ENCODE measurements at places on chromosomes 12 and 14.

DNA sequence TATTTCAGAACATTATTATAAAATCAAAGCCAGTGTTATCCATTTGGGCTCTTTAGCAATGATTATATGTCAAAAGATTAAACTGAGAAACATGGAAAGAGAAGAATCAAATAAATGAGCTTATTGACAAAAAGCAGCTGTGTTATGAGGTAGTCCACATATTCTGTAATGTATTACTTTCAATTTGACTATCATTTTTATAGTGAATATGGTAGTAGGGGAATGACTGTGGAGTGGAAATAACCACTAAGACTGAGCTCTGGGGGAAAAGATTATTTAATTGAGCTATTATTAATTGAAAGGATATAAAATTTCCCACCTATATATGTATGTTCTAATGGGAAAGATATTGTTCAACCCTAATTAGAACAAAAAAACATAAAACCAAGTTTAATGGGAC is 381.3 kb downstream of the TMTC2 start:
- DNase-seq = no peak

DNA sequence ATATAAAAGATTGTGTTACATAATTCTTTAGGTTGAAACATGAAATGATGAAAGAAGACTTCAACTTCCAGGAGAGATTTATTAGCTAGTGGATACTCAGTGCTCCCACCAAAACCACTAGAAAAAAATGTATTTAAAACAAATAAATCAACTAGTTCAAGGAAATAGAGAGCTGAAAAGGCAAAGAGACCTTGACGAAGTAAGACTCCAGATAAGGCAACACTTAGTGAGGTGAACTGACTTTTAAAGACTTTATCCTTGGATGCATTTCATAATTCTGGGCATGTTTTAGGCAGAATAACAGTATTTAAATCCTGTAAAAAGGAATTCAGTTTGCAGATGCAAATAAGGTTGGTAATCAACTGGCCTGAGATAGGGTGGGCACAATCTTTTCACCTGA is 1150.7 kb downstream of the FSCB start:
- DNase-seq = no peak

DNA sequence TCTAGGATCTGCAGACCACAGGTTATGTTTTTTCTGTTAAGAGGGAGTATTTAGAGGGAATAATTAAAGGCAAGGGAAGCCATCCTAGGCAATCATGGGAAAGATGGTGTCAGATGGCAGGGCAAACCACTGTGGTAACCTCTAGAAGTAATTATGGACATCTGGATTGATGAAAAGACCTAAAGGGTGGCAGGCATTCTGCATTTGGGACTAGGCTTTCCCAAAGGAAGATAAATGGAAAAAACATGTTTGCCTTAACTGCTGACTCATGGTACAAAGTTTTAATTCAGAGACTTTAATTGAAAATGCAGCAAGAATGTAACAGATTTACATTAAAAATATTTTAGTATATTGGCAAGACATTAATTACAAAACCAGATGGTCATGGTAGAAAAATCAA is 88.1 kb downstream of the TMEM30B start:
- DNase-seq = no peak

GRCh38 chr12:4943067-4943937 is 33.6 kb downstream of the KCNA1 start:
- DNase-seq = no peak

DNA sequence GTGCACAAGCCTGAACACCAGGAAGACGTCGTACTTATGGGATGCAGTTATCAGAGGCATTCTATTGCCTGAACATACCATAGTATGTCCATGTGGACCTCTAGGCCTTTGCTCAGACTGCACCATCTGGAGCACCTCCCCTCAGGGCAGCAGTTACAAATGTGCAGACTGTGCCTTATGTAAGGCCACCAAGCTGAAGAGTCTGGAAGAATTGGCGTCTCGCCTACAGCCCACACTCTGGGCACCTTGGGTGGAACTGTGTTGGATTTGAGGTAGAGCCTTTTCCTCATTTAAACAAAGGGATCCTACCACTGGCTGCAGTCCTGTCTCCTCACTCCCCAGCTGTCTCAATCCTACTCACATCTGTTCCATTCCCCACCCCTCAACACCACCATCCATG is 204.3 kb upstream of the FRMD6 start:
- no peak for DNase-seq

GRCh38 chr12:106090591-106091445 is 47.9 kb downstream of the NUAK1 start:
- DNase-seq = no peak

- no peak for DNase-seq
Measured at GRCh38 chr12:53935383-53936341, 3.0 kb upstream of the HOXC13 start.

- no peak for DNase-seq
Measured at GRCh38 chr14:69318241-69318640, 58.3 kb downstream of the GALNT16 start.

DNA sequence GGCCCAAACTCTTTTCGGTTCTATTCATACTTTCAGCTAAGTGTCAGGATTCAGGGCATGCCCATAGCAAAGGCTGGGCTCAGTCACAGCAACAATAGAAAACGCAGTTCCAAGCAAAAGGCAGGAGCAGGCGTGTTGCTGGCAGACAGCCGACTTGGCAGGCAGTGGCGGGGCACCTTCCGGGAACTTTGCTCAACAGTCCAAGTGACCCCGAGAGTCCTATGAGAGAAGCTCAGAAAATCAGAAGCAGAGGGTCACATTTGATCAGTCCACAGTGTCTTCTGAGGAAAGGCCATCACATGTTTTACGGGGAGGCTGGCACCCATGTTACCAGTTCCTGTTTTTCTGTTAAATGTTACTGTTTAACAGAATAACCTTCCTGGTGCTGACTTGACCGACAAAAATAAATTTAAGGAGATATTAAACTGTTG is 115.0 kb downstream of the DACT1 start:
- no peak for DNase-seq

GRCh38 chr14:63193236-63193635 is 11.0 kb upstream of the RHOJ start:
- no peak for DNase-seq

DNA sequence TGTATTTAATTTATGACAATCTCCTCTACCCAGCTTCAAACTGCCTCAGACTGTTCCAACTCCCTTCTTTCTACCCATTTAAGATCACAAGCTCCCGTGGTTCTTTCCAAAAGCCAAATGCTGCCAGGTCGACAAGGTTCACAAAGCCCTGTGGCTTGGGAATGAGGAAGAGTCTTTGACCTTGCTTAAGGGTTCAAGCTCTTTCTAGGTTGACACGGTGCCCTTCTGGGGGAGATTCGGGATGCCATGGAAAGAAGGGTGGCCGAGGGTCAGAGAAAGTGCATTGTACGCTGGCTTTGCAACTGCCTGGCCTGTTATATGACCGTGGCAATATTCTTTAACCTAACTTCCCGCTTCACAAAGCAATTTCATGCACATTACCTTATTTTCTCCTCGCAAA is 239.3 kb downstream of the ANO2 start:
- no peak for DNase-seq

- no peak for DNase-seq
Measured at GRCh38 chr12:13171921-13172859, 24.3 kb upstream of the EMP1 start.

DNA sequence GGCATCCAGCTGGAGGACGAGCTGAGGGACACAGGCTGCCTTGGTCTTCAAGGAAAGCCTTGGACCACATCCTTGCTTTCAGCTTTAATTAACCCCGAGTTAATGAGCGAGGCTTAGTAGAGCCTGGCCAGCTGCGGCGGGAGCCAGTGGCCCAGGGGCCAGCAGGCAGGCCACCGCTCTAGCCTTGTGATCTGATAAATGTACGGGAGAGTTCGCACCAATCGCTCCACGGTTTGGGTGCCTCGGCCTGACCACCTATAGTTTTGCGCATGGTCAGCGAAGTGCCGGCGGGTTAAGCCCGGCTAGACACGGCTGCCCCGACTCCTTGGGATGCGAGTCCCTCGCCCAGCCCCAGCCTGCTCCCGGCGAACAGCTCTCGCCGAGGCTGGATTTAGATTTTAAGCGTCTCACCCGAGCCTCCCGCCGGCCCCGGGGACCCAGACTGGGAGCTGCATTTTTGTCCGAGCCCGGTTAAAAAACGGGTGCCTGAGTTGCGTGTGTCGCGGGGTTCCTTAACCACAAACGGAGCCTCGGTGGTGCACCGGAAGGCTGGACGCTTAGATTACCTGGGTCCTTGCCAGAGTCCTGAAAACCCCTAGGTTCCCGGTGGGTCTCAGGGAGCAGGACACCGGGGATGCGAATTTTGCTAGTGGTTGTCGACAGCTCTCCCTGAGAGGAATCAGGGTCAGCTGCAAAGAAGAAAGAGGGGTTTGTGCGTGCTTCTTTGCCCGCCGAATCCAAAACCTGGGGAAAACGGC is 2.9 kb upstream of the HOXC12 start:
- DNase-seq = no peak

GRCh38 chr14:22536853-22537338 is 52.1 kb downstream of the DAD1 start:
- DNase-seq = peak; percentile 78

DNA sequence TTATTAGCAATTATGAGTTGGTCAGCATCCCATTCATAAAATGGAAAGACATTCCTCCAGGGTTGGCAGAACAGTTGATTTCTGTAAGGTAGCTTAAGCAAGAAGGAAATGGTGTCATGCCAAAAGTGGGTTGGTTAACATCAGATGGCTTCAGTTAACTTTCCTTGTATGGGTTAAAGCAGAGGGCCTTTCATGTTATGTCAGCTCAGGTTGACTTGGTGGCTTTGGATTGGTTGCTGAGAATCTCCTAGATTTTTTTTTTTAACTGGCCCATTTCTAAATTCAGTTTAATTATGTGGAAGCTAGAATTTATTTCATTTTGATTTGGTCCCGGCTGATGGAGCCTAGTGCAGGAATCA is 87.8 kb downstream of the BBS10 start:
- no peak for DNase-seq

DNA sequence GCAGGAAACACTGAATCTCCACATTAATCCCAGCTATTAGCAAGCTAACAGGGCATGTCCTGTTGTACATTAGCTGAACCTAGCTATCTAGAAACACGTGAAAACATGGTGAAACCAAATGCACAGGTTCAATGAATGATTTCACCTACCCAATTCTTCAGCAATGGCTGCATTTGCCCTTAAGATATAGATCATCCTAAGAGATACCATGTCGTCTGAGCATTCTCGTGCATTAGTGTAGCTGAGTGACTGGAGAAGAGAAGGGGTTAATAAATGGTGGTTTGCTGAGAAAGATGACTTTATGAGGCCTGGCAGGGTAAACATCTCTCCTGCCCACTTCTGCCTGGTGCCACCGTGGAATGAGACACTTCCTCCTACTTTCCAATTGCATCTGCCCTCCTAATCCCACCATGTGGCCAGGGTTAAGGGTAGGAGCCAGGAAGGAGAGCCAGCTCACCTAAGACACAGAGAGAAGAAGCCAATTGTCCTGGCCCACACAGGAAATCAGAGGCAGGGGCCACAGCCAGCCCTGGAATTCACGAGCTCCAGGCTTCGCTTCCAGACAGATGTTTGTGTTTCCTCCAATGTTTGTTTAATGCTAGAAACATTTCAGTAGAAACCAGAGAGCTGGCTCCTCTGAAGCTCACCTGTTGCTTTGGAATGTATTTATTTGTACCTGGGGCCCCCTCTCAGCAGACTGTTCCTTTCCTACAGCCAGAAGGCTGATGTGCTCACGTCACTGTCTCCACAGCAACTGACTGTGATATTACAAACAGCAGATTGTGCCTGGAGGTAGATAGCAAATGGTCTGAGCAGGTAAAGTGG is 126.0 kb upstream of the PARP11 start:
- DNase-seq = no peak

DNA sequence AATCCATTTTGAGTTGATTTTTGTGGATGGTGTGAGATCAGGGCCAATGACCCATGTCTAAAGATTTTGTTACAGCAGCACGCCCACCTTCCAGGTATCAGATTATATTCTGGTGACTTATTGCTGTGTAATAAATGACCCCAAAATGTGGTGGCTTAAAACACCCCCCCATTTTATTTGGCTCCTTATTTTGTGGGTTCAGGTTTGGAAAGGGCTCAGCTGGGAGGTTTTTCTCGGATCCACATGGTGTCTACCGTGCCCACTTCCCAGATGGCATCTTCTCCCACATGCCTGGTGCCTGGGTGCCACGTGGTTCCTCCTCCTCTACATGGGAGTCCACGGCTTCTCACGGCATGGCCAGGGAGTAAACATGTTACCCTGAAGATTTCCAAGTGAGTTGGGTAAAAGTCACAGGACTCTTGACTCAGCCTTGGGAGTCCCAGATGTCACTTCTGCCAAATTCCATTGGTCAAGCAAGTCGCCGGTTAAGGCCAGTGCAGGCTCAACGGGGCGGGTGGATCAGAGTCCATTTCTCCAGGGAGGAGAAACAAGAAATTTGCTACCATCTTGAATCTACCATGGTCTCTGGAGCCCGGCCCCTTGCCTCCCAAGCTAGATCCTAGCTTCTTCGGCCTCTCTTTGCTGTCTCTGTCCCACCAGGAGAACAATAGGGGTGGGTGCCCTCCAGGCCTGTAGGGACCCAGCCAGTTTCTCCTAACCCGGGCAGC is 214.3 kb downstream of the KIF26A start:
- DNase-seq = no peak

DNA sequence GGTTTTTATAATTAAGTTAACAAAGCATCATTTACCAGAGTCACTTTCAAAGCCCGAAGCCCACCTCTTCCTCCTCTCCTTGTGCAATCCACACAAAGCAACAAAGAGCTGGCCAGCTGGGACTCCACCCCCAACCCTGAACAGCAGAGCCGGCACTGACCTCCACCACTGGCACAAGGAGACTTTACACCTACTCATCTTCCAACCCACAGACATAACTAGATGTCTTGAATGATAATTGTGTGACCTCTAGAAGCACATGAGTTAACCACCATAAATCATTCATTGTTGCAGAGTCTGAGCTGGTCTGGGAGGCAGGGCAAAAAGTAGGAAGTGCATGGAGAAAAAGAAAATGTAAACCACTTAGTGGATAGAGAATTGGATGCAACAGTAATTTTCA is 72.2 kb downstream of the ST8SIA1 start:
- no peak for DNase-seq

DNA sequence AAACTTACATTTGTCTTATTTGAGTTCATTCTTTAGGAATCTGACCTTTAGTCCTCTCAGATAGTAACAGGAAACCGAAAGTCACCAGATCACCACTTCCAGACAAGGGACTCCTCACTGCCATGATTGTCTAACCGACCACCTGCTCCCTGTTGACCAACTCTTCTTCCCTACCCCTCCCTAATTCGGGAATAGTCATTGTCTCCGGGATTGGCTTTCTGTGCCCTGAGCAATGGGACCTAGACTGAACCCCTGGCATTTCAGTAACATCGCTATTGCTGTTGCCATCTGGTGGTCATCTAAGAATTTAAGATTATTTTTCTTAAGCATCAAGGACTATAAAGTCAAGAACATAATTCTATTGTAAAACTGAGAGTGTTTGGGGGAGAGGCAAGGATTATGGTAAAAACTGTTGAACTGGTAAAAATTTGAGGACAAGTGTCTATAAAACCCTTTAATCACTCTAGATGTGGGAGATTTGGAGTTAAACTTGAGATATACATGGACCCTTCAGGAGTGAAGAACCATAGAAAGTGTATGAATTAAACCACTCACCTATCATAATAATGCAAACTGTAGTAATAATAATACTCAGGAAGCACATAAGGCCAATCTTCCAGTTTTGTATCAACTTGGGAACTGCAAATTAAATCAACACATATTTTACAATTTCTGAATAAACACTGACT is 6.3 kb downstream of the CLEC2A start:
- no peak for DNase-seq

- no peak for DNase-seq
Measured at GRCh38 chr14:25537846-25538455, 488.0 kb upstream of the STXBP6 start.

Data from activated T-helper 9 cell treated with anti-CD3 and anti-CD28 coated beads, Interleukin-2, amount 50 U/mL, for 16 hours (primary cell).